T-helper 2 cell treated with Interferon-gamma antibody and Interleukin-4, amounts not matched to agents 5 μg/mL and 100 μg/mL, for 36 hours (primary cell): ENCODE measurements at places on chromosomes 3 and 15.

DNA sequence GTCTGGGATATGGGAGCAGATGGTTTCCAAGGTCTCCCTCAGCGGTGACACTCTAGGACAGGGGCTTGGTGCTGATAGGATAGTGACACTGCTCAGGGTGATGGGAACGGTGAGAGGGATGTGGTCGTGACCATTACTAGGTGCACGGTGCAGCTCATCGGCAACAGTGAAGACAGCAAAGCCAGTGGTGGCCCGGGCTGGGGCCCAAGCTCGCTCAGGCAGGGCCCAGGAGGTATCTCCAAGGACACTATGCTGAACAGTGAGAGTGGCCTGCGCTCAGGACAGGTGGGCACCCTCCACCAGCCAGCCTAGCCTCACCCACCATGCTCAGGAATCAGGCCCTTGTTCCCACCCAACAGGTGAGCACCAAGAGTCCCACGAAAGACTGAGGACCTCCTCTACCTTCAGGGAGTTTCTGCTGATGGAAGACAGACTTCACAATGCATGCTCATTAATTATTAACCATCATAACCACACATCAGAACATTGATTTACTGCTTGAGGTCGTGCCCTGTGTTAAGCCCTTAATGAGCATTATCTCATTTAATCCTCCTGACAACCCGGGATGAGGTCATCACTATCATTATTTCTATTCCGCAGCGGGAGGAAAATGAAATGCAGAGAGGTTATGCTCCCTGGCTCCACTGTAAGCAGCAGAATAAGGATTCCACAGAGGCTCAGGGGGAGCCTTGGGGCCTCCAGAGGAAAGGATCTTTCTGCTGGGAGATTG lies 269.4 kb downstream of the UACA start:
- DNase-seq = no peak

- DNase-seq = no peak
These were observed 3.5 kb downstream of the EIF4A2 start for GRCh38 chr3:186786922-186787321.

- DNase-seq = no peak
These were observed 14.4 kb downstream of the FANCD2OS start for GRCh38 chr3:10093678-10094077.

DNA sequence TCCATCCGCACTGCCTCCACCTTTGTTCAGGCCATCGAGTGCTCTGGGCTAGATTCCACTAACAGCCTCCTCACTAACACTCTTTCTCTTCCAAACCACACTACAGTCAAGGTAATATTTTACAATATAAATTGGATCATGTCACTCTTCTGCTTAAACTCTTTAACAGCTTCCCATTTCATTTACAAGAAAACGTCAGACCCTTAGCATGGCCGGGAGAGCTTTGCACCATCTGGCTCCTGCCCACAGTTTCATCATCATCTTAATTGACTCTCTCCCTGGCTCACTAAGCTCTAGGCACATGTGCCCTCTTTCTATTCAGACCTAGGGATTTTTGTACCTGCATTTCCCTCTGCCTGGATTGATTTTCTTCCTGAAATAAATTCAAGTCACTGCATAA lies 354.7 kb downstream of the FGF12 start:
- no peak for DNase-seq

DNA sequence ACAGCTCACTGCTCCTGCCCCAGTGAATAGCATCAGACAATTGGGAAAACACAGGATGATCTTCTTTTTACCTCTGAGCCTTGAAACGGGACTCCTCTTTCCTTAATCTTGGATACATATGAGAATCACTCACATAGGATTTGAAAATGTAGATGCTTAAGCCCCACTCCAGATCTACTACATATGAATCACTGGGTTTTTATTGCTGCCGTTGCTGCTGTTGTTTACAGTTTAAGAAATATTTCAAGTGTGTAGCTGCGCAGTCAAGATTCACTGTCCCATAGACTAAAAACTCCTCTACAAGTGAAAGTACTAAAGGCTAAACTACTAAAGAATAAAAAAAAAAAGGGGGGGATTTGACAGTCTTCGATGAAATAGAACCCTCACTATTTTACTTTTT lies 765.9 kb downstream of the NTRK3 start:
- DNase-seq = no peak
